ENCODE measurements at places on chromosomes 6 and 20.
A peak's percentile ranks its signal among the peaks of the same experiment; 100 is the strongest.

DNA sequence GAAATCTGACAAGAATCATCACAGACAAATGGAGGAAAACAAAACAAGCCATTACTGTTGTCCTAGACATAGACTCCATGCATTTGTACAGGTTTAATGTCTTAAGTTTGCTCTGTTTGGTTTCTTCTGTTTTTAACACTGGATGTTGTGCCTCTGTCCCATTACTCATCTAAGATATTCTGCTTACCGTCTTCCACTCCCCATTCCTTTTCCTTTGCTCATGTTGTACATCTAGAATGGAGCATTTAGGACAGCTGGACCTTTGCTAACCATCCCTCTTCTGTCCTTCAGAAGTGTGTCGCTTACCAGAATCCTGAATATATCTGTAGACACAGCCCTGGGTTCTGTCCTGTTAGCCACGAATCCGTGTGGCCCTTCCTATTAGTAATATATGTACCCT, 35.2 kb downstream of the RAB22A start:
- no peak for DNase-seq

DNA sequence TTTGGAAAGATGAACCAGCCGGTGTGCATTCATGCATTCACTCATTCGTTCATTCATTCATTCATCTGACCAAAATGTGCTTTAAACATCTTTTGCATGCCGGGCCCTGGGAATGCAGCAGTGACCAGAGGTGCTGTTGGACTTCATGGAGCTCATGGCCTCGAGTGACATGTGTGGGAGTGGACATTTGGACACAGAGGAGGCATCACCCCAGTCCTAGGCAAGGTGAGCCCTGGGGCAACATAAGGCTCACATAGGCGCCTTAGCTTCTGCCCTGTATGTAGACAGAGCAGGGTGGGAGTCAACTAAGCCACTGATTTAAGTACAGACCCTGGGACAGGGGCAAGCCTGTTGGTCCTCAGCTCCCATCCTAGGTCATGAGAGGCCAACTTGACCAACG, 71.6 kb downstream of the STK35 start:
- DNase-seq, result no peak

DNA sequence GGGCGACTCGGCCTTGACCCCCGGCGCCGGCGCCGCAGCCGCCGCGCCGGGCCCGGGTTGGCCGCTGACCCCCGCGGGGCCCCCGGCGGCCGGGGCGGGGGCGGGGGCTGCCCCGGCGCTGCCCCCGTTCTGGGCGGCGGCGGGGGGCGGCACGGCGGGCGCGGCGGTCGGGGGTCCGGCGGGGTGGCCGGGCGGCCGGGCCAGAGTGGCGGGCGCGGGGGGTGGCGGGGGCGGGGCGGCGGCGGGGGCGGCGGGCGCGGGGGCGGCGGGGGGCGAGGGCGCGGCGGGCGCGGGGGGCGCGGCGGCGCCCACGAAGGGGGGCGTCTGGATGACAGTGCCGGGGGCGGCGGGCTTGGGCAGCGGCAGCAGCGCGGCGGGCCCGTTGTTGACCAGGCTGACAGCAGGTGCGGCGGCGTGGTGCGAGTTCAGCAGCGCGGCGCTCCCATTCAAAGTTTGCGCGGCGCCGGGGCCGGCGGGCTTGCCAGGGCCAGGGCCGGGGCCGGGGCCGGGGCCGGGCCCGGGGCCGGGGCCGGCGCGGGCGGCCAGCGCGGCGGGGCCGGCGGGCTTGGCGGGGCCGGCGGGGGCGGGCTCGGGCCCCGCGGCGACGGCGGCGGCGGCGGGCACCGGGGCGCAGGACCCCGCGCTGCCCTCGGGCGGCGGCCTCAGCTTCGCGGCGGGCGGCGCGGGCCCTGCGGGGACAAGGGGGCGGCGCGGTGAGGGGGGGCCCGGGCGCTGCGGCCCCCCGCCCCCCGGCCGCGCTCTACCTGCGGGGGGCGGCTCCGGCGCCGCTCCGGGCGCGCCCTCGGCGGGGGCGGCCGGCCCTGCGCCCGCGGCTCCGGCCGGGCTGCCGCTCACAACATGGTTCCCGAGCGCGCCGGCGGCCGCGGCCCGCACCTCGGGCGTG, 659 bp downstream of the TAF4 start:
- no peak for DNase-seq

DNA sequence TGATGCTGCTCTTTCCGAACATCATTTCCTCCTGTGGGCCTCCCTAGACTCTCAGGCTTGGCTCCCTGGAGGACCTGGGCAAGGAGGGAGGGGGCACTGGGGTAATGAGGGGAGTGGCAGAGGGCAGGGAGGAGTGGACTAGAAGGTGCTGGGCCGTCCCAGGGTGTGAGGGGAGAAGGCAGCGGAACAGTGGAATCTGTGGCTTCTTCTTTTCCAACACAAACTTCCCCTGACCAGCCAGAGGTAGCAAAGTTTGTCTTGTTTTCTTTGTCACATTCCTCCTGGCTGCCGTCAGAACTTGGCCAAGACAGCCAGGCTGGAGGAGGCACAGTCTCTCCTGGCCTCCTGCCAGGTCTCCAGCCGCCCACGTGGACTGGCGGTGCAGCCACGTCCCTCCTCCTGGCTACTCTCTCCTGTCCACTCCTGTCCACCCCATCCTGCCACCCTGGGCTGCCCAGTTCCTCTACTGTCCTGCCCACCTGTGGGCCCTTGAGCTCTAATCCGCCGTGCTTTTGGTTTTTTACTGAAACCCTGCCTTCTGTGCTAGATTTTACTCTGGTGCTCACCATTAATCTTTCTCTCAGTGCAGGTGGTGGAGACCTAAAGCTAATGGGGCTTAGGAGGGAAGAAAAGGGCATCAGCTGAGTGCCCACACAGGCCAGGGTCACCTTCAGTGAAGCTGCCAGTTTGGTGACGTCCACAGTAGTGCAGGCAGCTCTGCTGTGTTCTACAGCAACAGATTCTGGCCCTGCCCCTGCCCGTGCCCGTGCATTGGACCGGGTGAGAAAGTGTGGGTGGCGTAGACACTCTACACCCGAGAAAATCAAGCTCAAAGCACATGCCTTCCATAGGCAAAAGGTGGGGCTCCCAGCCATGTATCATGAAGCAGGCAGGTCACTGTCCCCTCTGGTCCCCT, 2.8 kb upstream of the CDSN start:
- no peak for DNase-seq

GRCh38 chr6:2634139-2634964, 116.4 kb downstream of the MYLK4 start:
- DNase-seq, result peak; percentile 44

- no peak for DNase-seq
Measured at GRCh38 chr6:137353346-137353745, 134.2 kb upstream of the IFNGR1 start.

DNA sequence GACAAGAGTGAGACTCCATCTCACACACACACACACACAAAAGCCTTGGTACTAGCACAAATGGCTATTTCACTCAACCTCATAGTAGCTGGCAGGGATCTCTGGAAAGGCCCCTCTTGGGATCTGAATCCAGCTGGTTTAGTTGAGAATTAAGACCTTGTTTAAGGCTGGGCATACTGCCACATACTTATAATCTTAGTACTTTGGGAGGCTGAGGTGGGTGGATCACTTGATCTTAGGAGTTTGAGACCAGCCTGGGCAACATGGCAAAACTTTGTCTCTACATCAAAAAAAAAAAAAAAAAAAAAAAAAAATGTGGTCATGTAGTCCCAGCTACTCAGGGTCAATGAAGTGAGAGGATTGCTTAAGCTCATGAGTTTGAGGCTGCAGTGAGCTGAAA, 628.3 kb downstream of the MMUT start:
- no peak for DNase-seq

DNA sequence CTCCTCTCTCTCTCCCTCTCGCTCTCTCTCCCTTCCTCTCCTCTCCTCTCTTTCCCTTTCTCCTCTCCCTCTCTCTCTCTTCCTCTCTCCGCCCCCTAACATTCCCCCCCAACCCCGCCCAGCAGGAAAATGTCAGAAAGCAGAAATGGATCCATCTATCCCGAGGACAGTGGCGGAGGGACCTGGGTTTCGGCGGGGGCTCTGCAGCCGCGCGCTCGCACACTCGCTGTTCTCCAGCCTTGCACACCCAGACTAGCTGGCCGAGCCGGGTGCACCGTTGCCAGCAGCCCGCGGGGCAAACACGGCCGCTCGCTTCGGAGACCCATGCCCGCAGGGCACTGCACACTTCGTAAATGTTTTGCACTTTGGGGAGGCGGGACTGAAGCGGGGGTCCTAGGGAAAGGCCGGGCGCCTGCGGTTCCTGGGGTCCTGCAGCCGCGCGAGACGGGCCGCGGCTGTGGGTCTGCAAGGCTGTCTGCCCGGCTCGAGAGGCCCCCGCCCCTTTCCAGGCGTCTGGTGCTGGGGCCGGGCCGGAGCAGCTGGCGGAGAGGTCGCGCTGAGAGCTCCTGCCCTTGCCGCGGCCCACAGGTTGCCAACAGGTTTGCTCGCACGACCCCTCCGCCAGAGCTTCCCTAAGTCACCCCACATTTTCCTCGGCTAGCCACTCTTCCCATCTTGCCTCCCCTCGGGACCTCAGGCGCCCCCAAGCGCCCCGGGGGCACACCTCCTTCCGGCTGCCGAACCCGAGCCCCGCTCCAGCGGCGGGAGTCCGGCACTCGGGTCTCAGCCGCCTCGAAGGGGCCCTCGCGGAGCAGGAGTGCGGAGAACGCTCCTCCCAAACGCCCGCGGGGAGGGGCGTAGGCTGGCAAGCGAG, 818 bp upstream of the MDGA1 start:
- DNase-seq, result peak; percentile 54

DNA sequence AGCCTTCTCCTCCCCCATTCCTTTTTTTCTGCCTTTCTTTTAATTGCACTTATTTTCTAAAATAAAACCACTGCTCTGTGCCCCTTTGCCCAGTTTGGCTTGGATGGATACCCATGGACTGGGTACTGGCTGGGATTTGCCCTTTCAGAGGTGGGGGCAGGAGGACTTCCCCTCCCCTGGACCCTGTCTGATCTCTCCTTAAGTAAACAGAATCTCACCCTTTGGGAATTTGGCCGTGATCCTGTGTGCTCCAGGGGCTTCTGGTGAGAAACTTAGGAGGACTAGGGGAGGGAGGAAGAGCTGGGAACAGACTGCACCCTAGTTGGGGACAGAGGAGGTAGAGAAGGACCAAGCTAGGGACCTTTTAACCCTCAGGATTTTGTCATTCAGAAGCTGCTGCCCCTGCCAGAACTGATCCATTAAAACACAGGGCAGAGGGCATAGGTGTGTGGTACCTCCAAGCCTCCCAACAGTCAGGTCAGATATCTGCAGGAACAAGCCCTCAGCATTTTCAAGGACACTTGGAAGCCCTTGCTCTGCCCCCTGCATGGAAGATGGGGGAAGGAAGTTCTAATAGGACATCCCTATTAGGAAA, 7.3 kb downstream of the FOXP4 start:
- DNase-seq, result no peak

- DNase-seq, result no peak
Measured at GRCh38 chr6:7391151-7391550, 1.5 kb downstream of the RIOK1 start.

DNA sequence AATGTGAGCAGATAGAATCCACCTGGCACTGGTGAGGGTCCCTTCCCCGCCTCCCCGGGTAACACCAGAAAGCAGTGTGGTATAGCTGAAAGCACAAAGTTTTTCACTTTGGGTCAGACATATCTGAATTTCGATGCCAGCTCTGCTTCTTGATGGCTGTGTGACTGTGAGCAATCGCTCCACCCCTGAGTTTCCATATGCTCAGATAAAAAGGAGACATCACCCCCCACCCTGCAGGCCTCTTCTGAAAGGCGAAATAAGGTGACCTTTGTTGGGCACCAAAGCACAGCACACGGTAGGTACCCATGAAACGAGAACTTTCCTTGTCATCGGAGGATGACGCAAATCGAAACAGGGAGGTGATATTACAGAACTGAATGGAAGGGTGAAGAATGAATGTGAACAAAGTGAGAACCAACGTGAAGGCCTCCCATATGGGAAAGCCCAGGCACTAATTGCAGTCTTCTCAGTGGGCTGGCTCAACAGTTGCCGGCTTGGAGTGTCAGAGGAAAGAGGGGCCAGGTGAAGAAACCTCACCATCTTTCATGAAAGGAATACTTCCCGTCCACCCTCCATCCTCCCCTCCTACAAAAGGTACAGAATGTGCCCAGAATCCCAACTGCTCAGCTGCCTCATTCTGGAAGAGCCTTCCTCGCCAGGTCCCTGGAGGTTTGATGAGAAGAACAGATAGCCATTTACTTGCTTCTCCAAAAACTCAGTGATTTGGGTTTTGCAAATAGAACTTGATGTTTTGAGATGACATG, 61.8 kb downstream of the NFATC2 start:
- no peak for DNase-seq

DNA sequence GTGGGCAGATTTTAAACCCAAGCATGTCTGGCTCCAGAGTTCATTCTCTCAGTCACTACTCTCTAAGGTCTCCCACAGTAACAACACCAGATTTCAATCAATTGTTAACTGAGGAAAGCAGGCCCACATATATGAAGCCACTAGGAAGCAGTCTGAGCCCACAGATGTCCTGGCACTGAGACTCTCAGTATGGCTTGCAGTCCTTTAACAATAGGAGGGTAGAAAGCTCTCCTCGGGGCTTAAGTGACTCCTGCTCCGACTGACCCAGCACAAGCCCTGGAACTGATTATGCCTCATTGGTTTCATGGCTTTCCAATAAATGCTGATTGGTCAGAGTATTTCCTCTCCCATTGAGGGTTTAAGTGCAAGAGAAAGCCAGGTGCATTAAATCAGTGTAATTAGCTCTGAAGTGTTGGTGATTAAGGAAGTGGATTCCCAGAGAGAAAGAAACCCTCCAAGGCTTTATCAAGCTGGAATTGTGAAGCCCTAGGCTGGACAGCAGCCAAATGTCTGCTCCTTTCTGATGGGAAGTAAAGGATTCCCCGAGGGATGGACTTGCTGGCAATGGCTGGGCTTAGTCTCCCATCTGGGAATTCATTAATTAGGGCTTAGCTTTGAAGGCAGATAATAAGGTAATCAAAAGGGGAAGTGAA, 76.6 kb upstream of the PROKR2 start:
- peak; percentile 9 for DNase-seq

DNA sequence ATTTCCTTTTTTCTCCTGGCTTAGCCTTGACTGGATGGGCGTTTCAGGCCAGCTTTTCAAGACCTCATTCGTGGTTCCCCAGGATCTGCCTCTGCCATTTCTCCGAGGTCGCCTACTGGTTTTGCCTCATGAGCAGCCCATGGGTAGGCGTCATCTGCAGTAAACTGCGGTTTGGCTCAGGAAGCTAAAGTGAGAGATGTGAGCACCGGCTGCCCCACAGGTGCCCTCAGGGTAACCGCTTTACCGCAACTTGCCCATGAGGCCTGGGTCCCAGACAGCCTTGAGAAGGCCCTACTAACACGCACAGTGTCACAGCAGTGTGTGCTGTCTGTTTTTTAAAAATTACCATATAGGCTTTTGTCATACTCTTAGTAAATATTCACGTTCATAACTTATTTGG, 53.4 kb upstream of the TBXT start:
- no peak for DNase-seq

All from SK-N-DZ (cell line).